ENCODE measurements at places on chromosomes 6 and 20.

- no peak for DNase-seq
Observed at GRCh38 chr20:49821870-49822331, 9.3 kb downstream of the SLC9A8 start.

- DNase-seq: no peak
Observed at GRCh38 chr20:46117704-46118467, at the start of gene CD40. Gene CD40 (plus strand): TSS chr20:46118314. CDS start chr20:46118344, 30 bp downstream.

DNA sequence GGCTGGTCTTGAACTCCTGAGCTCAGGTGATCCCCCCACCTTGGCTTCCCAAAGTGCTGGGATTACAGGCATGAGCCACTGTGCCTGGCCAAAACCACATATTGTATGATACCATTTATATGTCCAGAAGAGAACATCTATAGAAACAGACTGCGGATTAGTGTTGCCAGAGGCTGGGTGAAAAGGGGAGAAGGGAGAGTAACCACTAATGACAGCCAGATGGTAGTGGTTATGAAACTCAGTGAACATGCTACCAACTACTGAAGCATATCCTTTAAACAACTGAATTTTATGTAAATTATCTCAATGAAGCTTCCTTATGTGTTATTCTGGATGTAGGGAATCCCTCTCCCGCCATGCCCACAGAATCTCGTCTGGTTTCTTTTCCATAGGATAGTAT, 15.7 kb downstream of the SLC23A2 start:
- no peak for DNase-seq

DNA sequence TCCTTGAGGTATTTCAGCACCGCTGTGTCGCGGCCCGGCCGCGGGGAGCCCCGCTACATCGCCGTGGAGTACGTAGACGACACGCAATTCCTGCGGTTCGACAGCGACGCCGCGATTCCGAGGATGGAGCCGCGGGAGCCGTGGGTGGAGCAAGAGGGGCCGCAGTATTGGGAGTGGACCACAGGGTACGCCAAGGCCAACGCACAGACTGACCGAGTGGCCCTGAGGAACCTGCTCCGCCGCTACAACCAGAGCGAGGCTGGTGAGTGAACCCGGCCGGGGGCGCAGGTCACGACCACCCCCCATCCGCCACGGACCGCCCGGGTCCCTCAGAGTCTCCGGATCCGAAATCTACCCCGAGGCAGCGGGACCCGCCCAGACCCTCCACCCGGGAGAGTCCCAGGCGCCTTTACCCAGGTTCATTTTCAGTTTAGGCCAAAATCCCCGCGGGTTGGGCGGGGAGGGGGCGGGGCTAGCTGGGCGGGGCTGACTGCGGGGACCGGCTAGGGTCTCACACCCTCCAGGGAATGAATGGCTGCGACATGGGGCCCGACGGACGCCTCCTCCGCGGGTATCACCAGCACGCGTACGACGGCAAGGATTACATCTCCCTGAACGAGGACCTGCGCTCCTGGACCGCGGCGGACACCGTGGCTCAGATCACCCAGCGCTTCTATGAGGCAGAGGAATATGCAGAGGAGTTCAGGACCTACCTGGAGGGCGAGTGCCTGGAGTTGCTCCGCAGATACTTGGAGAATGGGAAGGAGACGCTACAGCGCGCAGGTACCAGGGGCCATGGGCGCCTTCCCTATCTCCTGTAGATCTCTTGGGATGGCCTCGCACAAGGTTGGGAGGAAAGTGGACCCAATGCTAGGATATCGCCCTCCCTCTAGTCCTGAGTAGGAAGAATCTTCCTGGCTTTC, 693 bp downstream of the HLA-F start:
- no peak for DNase-seq

- DNase-seq: no peak
Observed at GRCh38 chr20:43508604-43509040, 1.1 kb downstream of the L3MBTL1 start.

DNA sequence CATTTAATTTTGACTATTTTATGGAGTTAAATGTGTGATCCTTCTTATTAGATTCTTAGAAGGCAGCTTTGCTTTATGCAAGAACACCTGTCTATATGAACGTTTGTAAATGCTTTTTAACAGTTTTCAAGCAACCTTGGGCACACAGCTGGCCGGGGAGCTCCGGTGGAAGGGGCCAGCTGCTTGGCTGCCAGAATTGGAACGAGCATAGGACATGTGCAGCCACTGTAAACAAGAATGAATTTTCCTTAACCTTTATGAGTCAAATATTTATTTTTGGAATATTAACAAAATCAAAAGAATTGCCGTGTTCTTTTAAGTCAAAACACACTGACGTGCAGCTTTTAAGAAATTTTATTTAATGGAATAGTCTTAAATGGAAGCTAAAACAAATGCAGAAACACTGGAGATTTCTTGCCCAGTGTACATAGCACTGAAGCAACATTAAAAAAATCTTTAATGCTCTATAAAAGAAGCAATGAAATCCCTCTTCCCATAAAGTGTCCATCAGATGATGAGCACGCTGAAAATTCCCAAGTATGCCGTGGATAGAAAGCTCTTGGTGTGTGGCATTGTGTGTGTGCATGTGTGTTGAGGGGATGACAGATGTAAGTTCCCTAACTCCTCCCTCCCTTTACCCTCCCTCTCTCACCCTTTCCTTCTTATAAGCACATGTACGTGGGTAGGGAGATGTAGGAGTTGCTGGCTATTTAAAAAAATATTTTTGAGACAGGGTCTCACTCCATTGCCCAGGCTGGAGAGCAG, 208.9 kb upstream of the EXOC2 start:
- DNase-seq: no peak

- no peak for DNase-seq
Observed at GRCh38 chr20:60071965-60072364, 113.7 kb downstream of the CDH26 start.

GRCh38 chr6:89458704-89459103, 25.8 kb downstream of the ANKRD6 start:
- DNase-seq: no peak

GRCh38 chr6:10886691-10887502, at the start of gene SYCP2L:
Gene SYCP2L (plus strand): TSS chr6:10887052. CDS start chr6:10887127, 75 bp downstream.
- no peak for DNase-seq

- DNase-seq: no peak
Observed at GRCh38 chr6:7169296-7169721, 61.5 kb downstream of the RREB1 start.

- DNase-seq: no peak
Observed at GRCh38 chr20:51460569-51461265, 81.8 kb downstream of the NFATC2 start.

GRCh38 chr20:36307412-36308325, 1.5 kb downstream of the DLGAP4 start:
- DNase-seq: no peak

DNA sequence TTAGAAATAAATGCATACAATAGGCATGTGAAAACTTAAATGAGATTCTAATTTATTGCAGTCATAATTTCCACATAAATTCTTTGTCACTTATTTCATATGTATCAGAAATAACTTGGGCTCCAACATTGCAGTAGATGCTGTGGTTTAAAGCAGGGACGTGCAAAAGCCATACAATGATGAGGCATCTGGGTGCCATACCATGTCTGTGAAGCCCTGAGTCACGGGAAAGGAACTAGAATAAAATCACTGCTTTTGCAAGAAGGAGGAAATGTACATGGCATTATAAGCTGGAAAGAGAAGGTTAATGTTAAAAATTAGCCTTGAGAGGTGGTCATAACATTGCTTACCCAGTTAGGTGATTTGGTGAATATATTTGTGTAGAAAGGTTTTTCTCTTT, 180.4 kb downstream of the SASH1 start:
- no peak for DNase-seq

DNA sequence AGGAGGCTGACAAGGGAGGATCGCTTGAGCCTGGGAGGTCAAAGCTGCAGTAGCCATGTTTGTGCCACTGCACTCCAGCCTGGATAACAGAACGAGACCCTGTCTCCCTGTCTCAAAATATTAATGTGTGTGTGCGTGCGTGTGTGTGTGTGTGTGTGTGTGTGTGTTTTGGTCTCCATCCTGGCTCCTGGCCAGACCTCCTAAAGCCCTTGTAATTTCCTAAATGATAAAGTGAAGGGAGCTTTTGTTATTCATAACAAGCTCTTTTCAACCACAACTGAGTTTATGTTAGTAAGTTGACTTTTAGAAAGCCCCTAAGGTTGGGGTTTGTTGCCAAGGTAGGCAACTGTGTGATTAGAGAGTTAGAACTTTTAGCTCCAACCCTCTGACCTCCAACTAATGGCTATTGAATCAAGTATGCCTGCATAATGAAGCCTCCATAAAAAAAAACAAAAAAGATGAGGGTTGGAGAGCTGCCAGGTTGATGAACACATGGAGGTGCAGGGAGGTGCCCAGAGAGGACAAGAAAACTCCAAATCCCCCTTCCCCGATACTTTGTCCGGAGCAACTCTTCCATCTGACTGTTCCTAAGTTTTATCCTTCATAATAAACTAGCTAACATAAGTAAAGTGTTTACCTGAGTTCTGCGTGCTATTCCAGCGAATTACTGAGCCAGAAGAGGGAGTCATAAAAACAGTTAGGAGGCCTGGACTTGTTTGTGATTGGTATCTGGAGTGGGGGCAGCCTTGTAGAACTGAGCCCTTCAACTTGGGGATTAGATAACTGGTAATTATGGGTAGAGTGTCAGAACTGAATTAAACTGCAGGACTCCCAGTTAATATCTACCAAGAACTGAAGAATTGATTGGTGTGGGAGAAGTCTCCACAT, 5.3 kb upstream of the AIF1 start:
- DNase-seq: no peak

Measured in NCI-H1048 (cell line).